ENCODE measurements at places on chromosomes 3 and 15.
A peak's percentile ranks its signal among the peaks of the same experiment; 100 is the strongest.

GRCh38 chr3:139627759-139628158 lies 50.0 kb downstream of the NMNAT3 start:
- no peak for DNase-seq

DNA sequence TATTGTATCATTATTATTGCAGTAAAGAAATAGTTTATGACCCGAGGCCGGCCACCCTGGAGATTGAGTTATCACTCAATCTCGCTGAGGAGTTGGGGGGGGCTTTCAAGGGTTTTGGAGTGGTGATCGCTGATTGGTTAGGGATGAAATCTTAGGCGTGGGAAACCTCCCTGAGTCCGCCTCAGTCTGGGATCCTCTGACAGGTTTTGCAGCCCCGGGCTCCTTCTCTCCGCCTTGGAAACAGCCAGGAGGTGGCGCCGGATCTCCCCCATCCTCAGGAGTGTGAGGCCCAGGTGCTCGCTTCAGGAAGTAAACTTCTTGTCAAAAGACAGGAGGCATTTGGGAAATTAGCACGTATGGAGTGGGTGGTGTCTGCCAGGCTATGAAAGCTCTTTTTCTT lies 41.1 kb upstream of the SEC61A1 start:
- DNase-seq = no peak

DNA sequence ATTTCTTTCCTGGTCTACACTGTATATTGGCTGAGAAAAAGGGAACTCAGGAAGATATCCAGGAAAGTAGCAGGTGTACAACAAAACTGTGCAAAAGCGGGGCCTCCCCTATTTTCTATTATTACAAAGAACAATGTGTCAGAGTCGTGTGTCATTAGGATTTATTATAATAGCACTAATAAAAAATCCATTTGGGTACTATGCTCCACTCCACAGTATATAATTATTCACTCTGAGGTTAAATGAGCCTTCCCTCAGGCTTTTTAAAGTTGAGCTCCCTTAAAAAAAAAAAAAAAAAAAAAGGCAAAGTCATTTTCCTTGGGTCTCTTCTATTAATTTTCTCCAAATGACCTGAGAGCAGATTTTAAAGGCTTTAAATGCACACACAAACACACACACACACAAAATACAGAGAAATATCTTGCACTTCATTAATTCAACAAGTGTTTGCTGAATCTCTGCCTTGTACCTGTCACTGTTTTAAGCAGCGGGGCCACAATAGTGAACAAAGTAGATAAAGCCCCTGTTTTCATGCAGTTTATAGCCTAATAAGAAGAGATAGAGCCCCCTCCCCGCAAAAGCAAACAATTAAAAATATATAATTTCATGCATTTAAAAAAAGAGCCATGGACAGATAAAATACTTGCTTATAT lies 1.3 kb upstream of the DPP8 start:
- no peak for DNase-seq

DNA sequence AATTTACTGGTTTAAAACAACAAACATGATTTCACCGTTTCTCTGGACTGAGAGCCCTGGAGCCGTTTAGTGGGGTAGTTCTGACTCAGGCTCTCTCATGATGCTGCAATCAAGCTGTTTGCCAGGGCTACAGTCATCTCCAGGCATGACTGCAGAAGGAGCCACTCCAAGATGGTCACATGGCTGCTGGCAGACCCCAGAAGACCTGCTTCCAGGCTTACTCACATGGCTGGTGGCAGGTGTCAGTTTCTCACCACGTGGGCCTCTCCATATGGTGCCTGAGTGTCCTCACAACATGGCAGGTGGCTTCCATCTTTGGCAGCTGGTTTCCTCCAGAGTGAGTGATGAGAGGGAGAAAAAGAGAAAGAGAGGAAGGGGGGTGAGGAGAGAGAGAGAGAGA lies 378.3 kb upstream of the RGMA start:
- no peak for DNase-seq

DNA sequence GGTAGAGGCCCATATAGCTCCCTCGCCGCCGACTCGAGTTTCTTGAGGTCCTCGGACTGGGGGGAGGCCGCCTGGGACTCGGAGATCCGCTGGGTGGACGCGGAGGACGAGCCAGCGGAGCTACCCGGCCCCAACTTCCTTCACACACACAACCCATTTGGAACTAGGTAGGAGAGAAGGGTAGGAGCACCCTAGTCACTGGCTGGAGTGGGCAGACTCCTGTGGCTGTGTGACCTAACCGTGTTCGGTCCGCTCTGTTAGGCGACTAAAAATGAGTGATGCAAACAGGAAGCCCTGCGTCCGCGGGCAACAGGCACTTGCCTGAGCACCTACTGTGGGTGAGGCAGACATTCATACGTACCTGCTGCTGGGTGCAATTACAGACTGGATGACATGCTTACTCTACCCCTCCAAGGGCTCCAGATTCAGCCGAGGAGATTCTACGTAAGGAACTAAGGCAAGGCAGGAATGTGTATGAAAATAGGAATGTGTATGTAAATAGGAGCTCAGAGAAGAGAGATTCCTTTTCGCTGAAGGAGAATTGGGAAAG lies 4.6 kb upstream of the SIN3A start:
- DNase-seq = no peak

- DNase-seq = no peak
These were observed 1.2 kb downstream of the PFKFB4 start for GRCh38 chr3:48555231-48555948.

DNA sequence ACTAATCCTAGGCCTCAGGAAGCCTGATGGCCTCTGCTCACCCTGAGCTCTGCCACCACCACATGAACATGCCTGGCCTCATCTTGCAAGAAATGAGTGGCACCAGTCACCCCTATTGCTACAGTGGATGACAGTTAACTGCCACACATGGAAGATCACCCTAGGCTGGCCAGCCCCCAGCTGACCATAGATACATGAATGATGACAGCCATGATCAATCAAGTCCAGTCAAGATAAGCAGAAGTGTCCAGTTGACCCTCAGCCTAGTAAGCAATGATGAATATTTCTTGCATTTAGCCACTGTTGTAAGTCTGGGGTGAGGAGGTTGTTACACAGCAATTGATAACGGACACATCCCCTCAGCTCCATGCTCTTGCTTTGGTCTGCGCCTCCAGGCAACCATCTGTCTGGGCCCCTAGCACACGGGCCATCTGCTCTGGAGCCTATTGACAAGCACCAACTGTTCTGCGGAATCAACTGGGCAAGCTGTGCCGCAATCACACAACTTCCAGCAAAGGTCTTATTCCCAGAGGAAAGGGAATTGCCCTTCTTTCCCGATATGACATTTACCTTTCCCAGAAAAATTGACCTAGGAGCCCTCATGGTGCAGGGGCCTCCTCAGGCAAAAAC lies 2.2 kb upstream of the LYZL4 start:
- no peak for DNase-seq

GRCh38 chr3:58989163-58989562 lies 60.7 kb downstream of the CFAP20DC start:
- DNase-seq = no peak

- no peak for DNase-seq
These were observed 43.7 kb upstream of the NDUFB4 start for GRCh38 chr3:120552184-120553172.

DNA sequence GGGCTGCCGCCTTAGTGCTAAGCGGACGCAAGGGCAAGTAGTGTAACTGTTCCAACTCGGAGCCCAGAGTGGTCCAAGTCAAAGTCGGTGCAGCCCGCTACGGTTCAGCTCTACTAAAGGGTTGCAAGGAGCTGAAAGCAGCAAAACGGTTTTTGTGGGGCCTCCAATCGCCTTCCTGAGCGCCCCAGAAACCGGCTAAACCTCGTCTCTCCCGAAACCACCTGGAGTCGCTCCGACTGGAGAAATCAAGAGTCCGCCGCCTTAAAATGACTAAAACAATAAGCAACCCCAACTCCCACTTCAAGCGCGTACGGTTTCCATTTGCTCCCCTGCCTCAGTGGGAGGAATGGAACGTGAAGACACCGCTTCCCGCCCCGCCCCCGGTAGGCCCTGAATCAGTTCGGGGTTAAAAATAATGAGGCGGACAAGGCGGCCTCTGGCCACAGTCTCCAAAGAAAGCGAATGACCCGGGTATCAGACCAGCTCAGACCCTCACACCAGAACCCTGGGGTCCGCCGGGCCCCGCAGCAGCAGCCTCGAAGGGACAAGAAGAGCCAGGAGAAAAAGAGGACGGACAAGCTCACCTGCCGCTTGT lies 401 bp downstream of the SEC11A start:
- no peak for DNase-seq

DNA sequence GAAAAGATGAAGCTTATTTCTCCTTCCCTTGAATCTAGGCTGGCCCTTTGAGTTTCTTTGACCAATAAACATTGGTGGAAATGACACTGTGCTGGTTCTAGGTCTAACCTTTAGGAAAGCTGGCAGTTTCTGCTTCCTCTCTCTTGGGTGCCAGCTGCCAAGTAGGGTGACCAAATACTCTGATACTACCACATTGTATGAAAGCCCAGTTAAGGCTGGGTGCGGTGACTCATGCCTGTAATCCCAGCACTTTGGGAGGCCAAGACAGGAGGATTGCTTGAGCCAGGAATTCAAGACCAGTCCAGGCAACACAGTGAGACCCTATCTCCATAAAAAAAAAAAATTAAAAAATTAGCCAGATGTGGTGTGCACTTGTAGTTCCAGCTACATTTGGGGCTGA lies 320.7 kb downstream of the ZNF621 start:
- DNase-seq = no peak

GRCh38 chr15:72835294-72835890 lies 51.8 kb upstream of the ADPGK start:
- no peak for DNase-seq

GRCh38 chr3:24454856-24455255 lies 39.8 kb downstream of the THRB start:
- no peak for DNase-seq

DNA sequence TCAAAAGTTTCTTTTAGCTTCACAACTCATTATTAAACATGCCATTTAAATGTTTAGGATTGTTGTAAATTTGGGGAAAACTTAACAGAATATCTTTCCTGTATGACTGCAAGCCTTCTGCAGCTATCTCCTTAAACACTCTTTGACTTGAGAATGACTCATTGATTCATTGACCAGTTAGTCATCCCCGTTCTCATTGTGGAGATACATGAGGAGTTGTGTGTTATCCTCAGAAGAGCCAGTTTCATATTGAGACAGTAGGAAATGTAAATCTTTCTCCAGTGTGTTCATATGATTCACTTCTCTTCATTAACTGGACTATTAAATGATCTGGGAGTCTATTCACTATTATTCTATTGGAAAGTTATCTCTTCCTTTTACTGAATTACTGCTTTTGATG lies 83.0 kb downstream of the CRYGS start:
- DNase-seq = peak; percentile 11

GRCh38 chr3:155238845-155239244 lies 54.6 kb downstream of the STRIT1 start:
- DNase-seq = no peak

All from HFF-Myc (cell line).